Naive B cell (primary cell): ENCODE measurements at places on chromosomes 5 and 9.

DNA sequence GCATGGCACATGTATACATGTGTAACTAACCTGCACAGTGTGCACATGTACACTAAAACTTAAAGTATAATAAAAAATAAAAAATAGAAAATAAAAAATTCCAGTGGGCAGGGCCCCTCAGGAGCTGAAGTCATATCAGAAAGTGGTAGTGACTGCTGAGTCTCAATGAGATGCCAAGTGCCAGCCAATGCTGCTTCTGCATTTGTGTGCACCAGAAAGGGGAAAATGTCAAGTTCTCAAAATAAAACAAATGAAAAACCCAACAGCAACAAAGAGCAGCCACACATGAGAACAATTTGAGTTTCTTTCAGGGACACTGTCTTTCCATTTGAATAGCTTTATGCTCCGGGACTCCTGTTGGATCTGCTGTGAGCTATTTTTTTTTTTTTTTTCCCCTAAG lies 117.2 kb upstream of the CCDC112 start:
- DNase-seq = no peak

DNA sequence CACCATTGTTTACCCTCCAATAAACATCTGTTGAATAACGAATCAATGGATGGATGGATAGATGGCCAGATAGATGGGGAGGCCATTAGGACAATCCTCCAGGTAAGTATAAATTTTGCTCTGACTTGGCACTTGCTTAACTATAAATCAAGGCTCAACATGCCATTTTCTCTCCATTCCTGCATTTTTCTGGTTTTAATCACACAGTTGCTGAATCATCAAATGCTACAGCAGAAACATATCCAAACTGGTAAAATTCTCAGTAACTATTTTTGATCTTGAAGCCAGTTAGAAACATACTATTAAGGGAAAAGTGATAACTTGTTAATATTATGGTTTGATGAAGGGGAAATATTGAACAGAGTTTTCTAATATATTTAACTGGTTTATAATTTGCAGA lies 71.5 kb upstream of the MTAP start:
- no peak for DNase-seq

DNA sequence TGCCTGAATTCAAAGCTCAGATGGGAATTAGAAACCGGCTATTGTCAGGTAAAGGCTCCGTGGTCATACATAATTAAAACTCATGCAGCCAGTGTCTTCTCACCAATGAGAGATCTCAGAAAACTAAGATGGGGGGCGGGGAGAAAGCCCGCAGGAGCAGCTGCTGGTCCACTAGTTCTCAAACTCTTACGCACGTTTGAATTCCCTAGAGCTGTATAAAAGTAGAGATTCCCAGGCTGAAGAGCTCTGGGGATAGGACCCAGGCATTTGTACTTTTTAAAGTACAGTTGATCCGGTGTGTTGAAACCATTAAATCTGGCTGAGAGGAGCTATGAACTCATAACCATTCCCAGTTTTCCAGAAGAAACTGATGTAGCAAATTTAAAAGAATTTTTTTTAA lies 68.5 kb downstream of the FRMD3 start:
- DNase-seq = no peak

- no peak for DNase-seq
Observed at GRCh38 chr9:137797206-137798120, 80.1 kb upstream of the CACNA1B start.

GRCh38 chr9:88997646-88998045 lies 6.4 kb downstream of the S1PR3 start:
- no peak for DNase-seq

DNA sequence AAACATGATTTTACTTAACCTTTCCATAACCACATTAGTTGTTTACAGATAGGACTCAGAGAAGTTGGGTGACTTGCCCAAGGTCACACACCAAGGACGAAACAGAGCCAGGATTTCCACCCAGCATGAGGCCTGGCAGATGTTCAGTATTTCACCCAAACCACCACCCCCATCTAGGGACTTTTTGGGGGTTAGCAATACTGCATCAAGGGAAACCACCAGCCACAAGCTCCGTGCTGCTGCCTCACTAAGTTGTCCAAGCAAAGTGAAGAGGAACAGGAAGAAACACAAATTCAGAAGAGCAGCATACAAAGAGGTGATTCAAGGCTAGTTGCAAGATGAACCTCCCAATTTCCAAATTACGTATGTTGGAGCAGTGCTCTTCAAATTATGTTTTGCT lies 219.6 kb upstream of the RORB start:
- DNase-seq = peak; percentile 9

GRCh38 chr9:78692871-78693270 lies 395.9 kb downstream of the PSAT1 start:
- no peak for DNase-seq

GRCh38 chr9:117325831-117326230 lies 89.0 kb downstream of the ASTN2 start:
- DNase-seq = no peak

DNA sequence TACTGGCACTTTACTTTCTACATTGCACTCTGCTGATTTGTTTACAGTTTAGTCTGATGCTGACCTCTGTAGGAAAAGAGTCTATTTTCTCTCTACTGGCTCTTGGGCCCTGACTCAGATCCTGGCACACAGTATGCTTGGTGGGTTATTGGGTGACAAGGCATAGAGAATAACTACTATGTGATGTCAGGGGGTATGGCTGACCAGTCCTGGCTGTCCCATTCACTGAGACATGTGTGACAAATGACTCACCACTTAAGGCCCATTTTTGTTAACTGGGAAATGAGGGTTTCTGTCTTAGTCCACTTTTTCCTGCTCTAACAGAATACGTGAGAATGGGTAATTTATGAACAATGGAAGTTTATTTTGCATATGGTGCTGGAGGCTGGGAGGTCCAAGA lies 66.4 kb downstream of the DAPK1 start:
- no peak for DNase-seq

GRCh38 chr5:175386526-175386925 lies 57.5 kb downstream of the DRD1 start:
- DNase-seq = no peak

- no peak for DNase-seq
Observed at GRCh38 chr9:37676411-37676830, 25.7 kb downstream of the FRMPD1 start.

GRCh38 chr5:120805131-120805530 lies 341.0 kb downstream of the PRR16 start:
- DNase-seq = no peak

DNA sequence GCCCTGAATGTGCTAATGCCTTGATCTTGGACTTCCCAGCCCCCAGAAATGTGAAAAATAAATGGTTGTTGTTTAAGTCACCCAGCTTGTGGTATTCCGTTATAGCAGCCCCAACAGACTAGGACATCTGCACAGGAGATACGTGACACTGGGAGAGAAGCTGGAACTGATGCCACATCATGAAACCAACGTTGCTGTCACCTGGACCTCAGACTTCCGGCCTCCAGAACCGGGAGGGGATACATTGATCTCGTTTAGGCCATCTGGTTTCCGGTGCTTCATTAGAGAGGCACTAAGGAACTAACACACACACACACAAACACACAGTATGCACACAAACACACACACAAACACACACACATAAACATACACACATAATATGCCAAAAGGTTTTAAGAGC lies 75.0 kb upstream of the ICE1 start:
- DNase-seq = no peak

DNA sequence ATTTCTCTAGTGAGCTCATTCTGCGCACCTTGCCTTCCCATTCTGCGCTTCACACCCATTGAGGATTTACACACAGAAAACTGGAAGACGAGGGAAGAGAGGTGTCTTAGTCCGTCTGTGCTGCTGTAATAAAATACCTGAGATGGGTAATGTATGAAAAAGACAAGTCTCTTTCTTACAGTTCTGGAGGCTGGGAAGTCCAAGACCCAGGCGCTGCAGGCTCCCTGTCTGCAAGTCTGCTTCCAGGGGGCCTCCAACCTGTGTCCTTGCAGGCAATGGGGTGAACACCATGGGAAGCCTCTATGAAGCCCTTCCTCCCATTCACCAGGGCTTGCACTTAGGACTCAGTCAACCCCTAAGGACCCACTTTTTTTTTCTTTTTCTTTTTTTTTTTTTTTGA lies 245.0 kb downstream of the AUH start:
- no peak for DNase-seq
